ENCODE measurements at places on chromosomes 4 and X.

- DNase-seq = no peak
Measured at GRCh38 chrX:134685668-134686067, 27.4 kb upstream of the PLAC1 start.

- DNase-seq = no peak
Measured at GRCh38 chr4:79620617-79621016, 212.6 kb upstream of the GK2 start.

- no peak for DNase-seq
Measured at GRCh38 chrX:17964871-17965270, 103.8 kb upstream of the RAI2 start.

GRCh38 chr4:15649914-15650545, 5.1 kb downstream of the FBXL5 start:
- no peak for DNase-seq

- DNase-seq = no peak
Measured at GRCh38 chrX:8639949-8640475, 91.9 kb downstream of the ANOS1 start.

DNA sequence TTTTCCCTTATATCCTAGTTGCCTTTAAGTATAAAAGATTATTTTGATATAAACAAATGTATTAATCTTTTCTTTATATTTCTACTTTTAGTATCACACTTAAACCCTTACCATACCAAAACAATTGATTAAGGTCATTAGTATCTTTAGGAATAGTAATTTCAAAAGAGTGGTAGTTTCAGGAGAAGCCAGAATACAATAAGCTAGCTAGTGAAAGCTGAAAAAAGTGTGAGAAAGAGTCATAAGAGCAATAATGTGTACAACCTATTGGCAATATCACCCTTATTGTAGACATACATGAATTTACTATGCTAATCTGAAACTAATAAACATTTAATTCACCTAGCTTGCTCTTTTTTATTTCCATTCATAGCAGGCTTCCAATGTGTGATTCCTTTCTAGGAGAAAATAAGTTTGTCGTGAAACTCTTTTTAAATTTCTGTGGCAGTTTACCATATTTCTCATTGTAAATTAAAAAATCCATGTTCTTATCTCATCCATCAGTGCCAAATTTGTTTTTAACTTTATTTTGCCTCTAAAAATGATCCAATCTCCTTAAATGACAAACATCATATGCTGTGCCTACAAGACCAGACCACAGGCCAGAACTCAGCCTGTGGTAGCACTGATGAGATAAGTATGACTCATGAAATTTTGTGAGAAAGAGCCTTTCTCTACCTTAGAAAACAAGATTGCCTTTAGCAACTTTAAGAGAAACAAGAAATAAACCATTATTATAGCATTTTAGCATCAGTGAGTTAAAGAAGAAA, 8.1 kb downstream of the NEK1 start:
- DNase-seq = no peak

DNA sequence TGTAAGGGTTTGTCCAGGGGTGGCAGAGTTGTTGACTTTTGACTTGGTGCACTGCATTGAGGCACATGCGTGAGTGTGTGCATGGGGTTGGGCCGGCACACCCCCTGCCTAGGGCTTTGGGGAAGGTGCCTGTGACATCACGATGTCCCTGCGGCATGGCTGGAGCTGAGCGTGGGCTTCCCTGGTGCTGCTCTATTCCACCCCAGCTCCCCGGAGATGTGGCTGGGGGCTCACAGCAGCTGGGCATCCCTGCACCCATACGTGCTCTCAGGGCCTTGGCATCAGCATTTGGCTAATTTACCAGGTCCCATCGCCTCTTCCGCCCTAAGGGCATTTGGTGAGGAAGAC, 5.7 kb downstream of the PSAPL1 start:
- DNase-seq = no peak

DNA sequence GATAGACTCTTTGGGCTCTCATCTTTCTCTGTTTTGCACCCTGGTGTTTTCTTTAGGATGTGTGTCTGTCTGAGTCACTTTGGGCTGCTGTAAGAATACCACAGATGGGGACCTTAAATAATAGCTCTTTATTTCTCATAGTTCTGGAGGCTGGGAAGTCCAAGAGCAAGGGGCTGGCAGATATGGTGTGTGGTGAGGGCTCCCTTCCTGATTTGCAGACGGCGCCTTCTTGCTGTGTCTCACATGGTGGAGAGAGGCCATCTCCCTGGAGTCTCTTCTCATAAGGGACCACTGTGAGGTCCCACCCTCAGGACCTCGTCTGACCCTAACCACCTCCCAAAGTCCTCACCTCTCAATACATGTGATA, 93.7 kb upstream of the ADRA2C start:
- DNase-seq = no peak

DNA sequence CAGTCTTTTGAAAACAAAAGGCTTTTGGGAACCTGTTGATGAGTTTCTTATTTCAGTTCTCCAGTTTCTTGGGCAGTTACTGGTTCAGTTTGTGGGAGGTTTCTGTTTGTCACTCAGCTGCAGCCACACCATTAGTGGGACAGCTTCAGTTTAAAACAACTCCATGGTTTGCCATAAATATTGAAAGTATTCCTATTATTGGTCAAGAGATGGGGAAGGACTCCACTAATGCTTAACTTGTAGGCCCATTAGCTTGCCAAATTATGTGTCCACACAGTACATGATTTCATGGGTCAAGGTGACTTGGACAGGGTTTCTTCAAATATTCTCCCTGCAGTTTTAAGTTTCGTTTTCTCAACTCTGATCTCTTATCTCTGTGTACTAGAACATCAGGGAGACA, 15.5 kb upstream of the ASIC5 start:
- DNase-seq = no peak

GRCh38 chr4:23889814-23890341, at the start of gene PPARGC1A:
Gene PPARGC1A (minus strand): TSS chr4:23890047. CDS start chr4:23889957, 90 bp downstream.
- no peak for DNase-seq

DNA sequence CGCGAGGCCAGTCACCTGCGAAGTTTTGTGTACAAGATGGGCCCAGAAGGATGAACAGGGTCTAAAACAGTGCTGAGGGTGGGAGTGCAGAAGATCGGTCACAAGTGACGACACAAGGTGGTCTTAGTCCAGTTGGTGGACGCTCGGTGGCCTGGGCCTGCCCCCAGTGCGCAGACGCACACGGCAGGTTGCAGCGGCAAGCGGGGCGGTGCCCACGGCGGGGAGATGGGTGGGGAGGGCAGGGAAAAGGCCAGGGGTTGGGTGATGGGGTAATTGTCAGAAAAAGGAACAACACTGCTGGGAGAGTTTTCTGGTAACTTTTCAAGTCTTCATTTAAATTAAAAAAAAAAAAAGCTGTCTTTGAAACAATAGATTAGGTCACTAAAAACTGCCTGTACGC, 1.0 kb upstream of the PRDX4 start:
- no peak for DNase-seq

- no peak for DNase-seq
Measured at GRCh38 chrX:110286106-110286505, 31.8 kb downstream of the AMMECR1 start.

DNA sequence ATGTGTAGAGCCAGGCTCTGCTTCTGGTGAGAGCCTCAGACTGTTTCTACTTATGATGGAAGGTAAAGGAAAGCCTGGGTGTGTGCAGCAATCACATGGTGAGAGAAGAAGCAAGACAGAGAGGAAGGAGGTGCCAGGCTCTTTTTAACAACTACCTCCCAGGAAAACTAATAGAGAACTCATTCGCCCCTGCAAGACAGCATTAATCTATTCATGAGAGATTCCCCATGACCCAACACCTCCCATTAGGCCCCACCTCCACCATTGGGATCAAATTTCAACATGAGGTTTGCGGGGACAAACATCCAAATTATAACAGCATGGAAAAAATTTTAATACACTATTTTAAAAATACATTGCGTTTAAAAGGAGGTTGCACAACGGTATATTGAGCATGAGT, 24.7 kb upstream of the GRIA3 start:
- no peak for DNase-seq

- DNase-seq = no peak
Measured at GRCh38 chrX:95760356-95760755, 924.3 kb upstream of the DIAPH2 start.

DNA sequence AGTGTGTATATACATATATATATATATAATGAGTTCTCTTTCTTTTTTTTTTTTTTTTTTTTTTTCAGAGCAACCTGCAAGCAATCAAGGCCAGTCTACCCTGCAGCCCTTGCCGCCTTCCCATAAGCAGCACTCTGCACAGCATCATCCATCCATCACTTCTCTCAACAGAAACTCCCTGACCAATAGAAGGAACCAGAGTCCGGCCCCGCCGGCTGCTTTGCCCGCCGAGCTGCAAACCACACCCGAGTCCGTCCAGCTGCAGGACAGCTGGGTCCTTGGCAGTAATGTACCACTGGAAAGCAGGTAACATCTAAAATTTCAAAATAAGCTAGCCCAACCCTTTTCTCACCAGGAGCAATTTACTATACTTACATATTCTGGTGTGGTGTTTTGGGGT, 316.3 kb downstream of the DCTD start:
- no peak for DNase-seq

DNA sequence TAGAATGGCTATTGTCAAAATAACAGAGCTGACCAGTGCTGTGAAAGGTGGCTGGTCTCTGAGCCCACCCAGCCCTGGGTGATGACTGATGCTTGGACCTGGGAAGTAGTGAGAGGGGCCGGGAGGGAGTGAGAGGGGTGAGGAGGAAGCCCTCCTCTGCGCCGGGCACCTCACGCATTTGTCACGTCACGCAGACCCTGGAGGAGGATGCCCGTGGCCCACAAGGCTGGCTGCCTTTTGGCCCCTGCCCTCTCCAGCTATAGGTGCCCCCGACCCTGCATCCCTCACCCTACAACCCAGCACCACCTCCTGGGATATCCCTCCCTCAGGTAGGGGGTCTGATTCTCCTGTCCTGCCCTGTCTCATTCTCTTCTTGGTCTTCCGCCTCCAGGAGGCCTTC, 207.4 kb downstream of the AFAP1 start:
- no peak for DNase-seq

DNA sequence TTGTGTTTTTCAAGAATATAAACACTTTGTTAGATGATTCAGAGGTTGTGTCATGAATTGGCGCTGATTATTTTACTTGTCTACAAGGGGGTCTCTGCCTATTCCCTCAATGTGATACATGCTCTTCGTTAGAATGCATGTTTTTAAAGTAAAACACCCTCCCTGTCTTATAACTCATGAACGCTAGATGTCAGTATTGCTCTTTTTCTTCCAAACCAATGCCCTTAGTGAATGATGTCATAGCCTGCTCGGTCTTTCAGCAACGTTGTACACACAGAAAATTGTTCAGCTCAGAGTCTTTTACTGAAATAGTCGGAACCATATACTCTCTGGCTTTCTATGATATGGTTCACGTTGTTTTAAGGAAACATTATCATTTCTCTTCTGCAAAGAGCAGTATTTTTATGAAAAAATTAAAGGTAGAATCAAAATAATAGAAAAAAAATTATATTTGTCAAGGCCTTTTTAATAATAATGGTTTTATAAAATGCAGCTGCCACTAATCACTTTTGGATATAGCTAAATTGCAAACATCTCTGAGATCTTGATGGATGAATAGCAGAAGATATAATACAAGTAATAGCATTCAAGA, 292.9 kb downstream of the TLL1 start:
- DNase-seq = no peak

DNA sequence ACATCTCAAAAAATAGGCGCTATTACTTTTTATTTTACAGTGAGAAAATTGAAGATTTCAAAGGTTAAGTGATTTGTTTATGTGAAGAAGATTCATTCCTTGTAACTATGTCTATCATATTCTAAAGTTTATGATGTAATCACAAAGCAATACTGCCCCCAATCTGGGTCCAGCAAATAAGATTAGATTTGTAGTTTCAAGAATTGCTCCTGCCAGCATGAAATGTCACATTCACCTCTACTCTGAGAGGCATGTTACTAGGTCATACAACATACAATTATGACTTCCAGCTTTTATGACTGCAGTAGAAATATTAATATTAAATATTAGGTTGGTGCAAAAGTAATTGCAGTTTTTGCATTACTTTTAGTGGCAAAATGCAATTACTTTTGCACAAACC, 976.2 kb downstream of the FSTL5 start:
- DNase-seq = no peak

DNA sequence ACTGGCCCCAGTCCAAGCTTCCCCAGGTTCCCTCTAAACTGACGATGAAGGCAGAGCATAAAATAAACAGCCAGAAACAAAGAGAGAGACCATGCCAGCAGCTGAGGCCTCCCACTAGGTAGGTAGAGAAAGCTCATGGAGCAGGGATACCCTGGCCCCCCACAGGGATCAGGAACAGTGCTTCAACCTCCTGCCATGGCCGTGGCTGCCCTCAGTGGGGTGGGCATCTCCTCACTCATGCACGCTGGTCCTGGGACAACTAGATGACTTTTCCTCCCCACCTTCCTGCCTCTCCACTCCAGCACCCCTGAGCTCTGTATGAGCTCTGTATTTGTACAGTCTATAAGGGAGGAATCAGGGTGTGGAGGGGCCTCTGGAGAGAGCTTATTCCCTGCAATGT, 117.7 kb upstream of the PSAPL1 start:
- DNase-seq = no peak

DNA sequence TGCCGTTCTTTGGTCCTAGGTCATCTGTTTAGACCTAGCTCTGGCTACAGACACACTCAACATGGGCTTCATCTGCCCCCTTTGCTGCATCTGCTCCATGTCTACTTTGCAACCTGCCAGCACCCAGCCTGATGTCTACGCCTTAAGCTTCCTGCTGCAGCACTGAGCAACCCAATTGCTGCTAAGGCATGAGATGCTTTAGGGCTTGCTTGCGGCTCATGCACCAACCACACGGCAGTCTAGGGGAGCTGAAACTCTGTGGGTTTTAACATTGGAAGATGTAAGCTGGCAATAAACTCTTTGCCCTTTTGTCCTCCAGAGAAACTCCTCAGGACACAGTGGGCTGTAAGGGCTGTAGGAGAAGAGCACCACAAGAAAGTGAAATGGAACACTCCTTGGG, 11.7 kb upstream of the CLNK start:
- DNase-seq = no peak

DNA sequence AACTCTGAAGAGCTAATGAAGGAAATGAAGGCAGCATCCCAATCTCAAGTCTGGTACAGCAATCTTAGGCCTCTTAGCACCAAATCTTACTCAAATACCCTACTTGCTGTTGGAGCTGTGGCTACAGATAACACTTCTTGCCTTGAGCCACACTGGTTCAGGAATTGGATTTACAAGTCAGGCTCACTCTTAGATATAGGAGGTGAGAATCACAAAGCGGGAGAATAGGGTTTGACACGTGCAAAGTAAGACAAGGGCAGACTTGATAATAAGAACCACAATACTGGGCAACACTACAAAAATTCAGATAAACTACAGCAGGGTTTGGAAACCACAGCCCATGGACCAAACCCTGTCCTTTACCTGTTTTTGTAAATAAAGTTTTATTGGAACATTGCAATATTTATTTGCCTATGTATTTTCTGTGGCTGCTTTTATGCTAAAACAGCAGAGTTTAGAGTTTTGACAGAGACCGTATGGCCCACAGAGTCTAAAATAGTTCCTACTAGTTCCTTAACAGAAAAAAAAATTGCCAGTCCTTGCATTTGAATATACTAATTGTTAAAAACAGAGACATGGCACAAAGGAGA, 9.3 kb upstream of the CUL4B start:
- no peak for DNase-seq

Measured in Peyer's patch (tissue), 4 donors.